CD4-positive, alpha-beta T cell (primary cell): ENCODE measurements at places on chromosomes 1 and 21.

GRCh38 chr1:179145521-179145920, 63.7 kb downstream of the TOR3A start:
- DNase-seq = no peak

GRCh38 chr1:52158218-52158617, 16.3 kb downstream of the ZFYVE9 start:
- no peak for DNase-seq

GRCh38 chr1:96926176-96926575, 204.6 kb downstream of the PTBP2 start:
- no peak for DNase-seq

DNA sequence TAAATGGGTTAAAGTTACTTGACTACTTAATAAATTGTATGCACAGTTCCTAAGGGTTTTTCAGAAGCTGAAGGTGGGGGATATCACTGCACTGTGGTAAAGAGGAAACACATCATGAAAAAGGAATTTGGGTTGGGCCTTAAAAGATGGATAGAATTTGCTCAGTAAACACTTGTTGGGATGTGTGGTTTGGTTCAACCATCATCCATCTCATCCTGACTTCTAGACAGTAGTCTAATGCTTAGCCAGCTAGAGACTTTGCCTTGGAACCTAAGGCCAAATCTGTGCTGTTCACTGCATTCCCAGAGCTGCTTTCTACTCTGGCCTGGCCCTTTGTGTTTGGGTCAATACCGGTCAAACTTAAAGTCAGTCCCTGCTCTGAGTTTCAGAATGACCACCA, 30.6 kb downstream of the LY9 start:
- no peak for DNase-seq

DNA sequence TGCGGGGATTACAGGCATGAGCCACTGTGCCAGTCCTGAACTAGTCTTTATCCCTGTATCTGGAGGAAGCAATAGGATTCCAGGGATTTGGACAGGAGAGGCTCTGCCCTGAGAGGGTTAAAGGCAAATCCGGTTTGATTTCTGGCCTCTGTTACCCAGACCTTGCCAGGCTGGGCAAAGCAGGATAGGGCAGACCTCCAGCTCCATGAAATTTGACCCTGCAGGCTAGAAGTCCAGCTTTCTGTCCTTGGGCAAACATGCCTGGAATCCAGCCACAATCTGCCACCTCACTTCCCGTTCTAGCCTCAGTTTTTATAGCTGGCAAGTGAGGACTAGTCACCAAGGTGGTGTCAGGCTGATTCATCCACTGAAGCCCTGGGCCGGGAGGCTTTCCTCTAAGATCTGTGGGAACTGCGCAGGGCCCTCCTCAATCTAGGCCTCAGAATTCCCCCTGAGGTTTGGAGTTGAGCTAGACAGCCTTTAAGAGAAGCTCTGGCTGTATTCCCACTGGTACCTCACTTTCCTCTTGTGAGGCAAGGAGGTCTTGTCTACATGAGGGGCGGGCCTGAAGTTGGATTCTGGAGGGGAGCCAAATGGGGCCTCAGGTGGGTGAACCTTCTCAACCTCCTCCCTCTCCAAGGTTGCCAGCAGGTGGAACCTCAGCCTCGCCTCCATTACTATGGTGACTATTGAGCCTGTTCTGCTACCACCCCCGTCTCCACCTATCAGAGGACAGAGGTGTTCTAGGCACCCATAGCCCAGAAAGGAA, 7.0 kb upstream of the P3R3URF start:
- no peak for DNase-seq

DNA sequence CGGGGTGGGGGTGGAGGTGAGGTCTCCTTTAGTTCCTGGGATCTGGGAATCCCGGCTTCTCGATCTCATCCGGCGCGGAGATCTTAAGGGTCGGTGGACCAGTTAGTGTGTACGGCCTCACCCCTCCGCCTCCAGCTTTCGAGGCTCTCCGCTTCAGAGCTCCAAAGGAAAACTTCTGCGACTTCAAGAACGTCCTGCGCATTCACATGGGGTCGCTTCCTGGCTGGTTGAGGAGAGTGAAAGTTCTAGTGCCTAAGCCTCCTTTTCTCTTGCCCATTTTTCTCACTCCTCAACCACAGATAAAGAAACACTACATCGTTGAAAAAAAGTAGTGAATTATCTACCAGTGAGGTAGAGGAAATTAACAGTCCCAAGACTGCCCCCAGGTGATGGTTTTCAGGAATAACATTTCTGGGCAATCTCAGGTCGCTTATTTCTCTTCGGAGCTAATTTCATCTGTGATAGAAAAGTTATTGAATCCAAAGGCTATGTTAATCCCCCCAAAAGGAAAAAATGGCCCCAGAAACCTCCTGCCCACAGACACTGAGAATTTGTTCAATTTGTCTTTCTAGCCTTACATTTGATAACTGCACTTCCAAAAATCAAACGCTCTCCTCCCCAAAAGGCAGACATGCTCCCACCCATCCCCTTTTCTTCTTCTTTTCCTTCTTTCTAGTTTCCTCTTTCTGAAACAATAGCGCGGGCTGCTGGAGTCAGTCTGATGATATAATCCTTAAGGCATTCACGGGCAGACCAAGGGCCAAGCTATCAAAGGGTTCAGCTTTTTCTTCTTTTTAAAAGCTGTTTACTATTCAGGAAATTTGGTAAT, 20.6 kb upstream of the TBX15 start:
- no peak for DNase-seq
